NCI-H1048 (cell line): ENCODE measurements at places on chromosomes 16 and 17.

GRCh38 chr16:31020536-31020935 lies 10.1 kb upstream of the STX1B start:
- DNase-seq = no peak

GRCh38 chr16:67174706-67175231 lies 4.4 kb downstream of the NOL3 start:
- DNase-seq = no peak

DNA sequence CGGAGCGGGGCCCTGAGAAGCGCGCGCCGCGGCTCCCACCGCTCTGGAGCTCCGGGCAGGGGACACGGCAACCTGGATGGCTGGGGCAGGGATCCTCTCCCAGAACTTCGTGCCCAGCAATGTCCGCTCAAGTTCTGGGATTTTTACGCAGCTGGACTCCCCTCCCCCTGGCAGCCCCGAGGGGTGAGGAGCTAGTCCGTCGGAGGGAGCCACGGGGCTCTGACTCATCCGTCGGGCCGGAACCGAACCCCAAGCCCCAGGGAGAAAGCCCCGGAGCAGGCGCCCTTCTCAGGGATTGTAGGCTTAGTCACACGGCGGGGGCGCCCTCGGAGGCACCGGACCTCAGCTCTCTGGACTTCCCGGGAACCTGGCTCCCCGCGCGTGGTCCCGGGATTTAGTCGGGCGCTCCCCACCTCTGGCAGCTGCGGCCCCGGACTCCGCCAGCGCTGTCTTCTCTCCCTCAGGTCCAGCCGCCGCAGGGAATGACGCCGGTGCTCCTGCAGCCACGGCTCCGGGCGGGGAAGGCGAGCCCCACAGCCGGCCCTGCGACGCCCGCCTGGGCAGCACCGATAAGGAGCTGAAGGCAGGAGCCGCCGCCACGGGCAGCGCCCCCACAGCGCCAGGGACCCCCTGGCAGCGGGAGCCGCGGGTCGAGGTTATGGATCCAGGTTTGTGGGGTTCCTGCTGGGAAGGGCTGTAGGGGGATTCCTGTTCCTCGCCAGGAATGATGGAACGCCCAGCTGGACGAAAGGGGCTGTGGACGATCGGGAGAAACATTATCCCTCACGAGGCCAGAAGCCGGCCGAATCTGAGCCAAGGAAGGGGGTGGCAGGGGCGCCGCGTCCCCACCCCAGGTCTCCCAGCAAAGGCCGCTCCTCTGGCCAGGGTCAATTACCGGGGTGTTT lies 830 bp downstream of the SPHK1 start:
- DNase-seq = no peak

DNA sequence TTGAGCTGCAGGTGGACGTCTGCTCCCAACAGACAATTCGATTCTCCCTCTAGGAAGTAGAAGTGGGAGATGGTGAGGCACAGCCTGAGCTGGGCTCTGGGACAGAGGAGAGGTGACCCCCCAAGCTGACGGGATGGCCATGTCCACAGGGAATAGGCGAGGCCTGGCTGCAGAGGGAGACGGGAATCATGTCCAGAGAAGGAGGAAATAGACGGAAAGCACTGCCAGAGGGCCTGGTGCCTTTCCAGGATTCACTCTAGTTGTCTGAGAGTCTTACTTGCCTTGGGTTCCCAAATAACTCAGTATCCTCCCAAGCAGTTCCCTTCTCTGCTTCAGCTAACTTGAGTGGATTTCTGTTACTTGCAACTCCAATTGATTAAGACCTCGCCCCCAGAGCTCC lies 4.3 kb upstream of the CRISPLD2 start:
- no peak for DNase-seq

DNA sequence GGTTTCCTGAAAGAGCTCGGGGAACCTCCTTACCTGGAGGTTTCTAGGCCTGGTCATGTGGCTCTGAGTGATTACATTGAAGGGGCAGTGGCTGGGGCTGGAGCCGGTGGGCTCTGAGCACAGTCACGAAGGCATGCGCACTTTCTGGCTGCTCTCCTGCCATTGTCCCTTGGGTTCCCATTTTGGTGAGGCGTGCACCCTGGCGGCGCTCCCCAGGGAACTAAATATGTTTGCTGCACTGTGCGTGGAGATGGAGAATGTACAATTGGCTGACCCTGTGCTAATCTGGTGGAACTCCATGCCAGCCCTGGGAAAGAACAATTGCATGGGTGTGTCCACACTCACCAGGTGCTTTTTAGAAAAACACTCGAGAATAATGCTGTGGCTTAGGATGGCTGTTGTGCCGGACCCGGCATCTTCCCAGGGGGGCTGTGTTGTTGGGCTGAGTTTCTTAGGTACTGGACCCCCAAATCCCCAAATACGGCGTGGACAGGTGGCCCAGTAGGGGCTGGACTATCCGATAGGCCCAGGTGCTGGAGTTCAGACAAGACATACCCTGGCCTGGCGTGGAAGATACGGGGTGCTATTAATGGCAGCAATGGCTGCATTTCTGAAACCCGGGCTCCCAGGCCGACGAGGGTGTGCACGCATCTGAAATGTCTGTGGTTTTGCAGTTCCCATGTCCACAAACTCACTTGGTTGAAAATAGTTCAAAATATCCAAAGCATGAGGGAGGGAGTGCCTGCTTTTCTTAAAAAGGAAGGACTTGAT lies 230.5 kb downstream of the SEC14L1 start:
- no peak for DNase-seq

DNA sequence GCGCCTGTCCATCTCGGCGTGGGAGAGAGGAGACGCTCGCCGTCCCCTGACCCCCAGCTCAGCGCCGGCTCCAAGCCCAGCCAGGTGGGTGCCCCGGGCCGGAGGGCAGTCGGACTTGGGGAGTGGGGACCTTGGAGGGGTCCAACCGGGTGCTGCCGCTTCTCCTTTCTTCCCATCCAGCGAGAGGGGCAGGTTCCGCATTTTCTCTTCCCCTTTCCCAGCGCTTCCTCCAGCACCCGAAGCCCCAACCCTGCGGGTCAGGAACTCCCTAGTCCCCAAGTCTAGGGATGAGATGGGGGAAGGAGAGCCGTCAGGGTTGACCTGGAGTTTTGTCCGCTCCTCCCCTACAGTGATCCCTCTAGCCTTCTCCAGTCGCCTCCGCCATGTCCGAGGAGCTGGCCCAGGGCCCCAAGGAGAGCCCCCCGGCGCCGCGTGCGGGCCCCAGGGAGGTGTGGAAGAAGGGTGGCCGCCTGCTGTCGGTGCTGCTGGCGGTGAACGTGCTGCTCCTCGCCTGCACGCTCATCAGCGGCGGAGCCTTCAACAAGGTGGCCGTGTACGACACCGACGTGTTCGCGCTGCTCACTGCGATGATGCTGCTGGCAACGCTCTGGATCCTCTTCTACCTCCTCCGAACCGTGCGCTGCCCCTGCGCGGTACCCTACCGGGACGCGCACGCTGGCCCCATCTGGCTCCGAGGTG lies at the start of gene OTOP2:
OTOP2 (plus strand) TSS at position 24 of the 699 bp plus-strand sequence; CDS start at position 384, 360 bp downstream.
- DNase-seq = no peak
